ENCODE measurements at places on chromosomes 6 and 20.
A peak's percentile ranks its signal among the peaks of the same experiment; 100 is the strongest.

GRCh38 chr6:133965817-133966360, 12.9 kb downstream of the TBPL1 start:
- no peak for DNase-seq

GRCh38 chr6:24874128-24874527, 61.6 kb downstream of the RIPOR2 start:
- DNase-seq = no peak

DNA sequence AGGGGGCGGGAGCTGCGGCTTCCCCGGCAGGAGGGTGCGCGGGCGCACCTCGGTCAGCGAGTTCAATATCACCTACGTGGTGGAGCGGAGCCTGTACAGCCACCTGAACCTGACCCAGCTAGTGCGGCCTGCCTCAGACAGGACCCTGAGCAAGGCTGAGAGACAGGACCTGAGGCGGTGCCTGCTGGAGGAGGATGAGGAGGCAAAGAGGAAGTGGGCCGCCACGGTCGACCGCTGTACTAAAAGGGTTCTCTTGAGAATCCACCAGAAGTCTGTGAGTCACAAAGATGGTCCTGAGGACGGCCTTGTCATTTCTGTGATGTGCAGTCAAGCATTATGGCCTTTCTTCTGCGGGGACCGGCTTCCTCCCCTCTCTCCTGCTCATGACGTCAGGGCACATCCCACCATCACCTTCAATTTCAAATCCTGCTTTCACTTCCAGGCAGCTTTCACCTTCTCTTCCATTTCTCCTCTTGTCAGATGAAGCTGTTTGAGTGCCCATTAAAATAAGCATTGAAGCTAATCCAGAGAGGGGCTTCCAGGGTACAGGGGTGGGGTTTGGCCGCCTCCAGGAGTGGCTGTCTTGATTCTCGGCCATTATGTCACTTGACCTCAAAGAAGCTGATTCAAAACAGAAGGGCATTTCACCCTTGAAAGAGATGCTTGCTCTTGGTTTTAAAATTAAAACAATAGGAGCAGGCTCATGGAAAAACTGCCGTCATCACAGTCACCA, 177.6 kb downstream of the SASH1 start:
- DNase-seq = no peak

DNA sequence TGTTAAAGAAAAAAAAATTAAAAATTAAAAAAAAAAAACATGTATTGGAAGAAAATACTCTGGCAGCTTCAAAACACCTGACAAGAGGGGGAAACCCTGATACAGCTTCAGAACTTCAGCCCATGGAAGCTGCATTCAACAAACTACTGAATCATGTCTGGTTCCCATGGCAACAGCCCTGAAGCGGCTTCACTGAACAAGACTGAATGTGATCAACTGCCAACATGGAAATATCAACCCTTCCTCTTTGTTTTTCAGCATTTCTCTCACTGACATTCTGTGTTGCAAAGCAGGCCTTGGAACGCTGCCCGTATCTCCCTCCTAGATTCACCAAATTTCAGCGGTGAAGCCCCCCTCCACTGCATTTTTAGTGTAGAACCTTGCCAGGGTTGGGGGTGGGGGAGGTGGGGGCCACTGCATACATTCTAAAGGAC, 91.3 kb upstream of the SHLD1 start:
- DNase-seq = peak; percentile 91

DNA sequence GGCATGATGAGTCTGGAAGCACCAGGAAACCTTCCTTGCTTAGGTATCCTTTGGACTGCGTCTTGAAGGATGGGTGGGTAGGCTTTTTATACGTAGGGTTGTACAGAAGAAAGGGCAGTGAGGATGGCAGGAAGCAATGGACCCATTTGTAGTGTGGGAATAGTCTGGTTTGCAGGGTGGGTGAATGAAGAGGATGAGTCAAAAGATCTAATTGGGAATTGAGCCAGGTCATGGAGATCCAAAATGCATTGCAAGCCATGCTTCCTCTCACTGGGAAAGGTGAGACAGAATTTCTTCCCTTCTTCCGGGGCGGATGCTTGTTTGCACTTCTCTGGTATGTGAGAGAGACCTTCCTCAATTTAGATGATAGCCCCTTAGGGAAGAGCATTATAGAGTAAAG, 10.1 kb upstream of the BTBD3 start:
- DNase-seq = no peak

DNA sequence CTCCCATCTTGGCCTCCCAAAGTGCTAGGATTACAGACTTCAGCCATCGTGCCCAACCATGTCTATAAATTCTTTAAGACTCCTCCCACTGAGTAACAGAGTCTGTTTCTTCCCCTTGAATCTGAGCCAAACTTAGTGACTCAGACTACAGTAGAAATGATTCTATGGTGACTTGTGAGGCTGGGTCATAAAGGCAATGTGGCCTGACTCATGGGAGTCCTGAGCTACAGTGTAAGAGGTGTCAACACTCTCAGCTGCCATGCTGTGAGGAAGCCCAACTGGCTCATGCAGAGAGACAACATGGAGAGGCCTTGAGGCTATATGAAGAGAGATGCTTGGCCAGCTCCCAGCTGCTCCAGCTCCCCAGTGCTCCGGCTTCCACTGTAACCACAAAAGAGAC, 5.2 kb upstream of the NRSN2 start:
- DNase-seq = peak; percentile 87

GRCh38 chr20:22810030-22810429, 225.1 kb upstream of the SSTR4 start:
- no peak for DNase-seq

DNA sequence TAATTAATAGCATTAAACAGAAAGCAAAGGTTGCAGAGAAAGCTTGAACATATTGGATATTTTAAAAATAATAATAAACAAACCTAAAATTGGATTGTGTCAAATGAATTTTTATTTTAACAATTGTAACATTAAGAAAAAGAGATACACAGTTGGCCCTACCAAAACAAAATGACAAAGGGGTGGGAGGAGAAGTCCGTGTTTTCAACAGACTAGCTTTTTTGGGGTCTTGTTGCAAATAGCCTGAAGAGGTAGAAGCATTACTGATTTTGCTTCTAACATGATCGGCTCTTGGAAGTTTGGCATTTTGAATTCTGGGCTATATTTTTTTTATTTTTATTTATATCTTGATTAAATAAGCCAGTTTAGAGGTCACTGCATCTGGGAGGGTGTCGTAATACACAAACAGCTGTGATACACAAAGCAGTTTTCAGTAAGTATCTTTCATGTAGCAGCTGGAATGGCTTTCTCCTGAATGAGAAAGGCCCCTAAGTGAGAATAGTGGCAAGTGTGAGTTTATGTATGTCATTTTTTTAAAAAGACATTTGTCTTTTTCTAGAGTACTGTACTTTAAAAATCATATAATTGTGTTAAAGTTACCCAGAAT, 85.5 kb upstream of the ZNF217 start:
- peak; percentile 72 for DNase-seq

DNA sequence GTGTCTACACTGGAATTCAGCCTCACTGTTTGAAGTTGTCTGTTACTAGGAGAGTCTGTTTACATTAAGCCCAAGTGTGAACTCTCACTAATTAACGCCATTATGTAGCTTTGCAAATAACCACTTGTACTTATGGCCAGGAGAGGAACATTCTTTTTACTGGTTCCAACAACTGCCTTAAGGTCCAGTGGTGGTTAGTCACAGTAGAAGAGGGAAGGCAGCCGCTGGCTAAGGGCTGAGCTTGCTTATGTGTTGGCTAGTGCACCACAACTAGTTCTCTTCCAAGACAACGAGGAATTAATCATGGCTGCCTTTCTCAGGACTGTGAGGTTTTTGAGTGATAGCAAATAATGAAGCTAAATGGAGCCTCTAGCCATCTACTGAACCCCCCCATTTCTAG, 14.9 kb upstream of the SLC22A23 start:
- no peak for DNase-seq

- peak; percentile 4 for DNase-seq
Observed at GRCh38 chr6:126773112-126773805, 345.2 kb upstream of the RSPO3 start.

DNA sequence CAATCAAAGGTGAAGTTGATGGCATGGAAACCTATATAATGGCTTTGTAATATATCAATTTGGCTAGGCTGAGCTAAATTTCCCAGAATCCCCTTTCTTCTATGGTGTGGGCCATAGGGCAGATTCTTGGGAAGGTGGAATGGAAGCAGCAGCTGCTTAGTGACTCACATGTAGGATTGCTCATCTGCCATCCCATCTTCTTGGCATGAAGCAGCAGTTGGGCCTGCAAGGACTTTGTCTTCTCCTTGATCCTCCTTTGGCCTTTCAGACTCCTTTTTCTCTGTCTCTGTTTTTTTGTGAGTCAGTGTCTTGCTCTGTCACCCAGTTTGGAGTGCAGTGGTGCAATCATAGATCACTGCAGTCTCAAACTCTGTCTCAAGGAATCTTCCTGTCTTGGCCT, 52.6 kb upstream of the CEP162 start:
- DNase-seq = no peak

- DNase-seq = no peak
Observed at GRCh38 chr6:36130667-36131510, 576 bp downstream of the MAPK13 start.

DNA sequence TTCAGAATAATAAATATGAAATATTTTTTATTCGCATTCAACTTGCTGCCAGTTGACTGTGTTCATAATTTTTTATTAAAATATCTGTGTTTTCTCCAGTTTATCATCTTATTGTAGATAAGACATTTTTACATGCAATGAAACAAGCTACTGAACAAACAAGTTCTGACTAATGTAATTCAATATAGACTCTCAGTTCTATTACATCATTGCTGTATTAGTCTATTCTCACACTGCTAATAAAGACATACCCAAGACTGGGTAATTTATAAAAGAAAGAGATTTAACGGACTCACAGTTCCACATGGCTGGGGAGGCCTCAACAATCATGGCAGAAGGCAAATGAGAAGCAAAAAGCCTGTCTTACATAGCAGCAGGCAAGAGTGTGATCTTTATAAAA, 1357.7 kb upstream of the CITED2 start:
- no peak for DNase-seq

DNA sequence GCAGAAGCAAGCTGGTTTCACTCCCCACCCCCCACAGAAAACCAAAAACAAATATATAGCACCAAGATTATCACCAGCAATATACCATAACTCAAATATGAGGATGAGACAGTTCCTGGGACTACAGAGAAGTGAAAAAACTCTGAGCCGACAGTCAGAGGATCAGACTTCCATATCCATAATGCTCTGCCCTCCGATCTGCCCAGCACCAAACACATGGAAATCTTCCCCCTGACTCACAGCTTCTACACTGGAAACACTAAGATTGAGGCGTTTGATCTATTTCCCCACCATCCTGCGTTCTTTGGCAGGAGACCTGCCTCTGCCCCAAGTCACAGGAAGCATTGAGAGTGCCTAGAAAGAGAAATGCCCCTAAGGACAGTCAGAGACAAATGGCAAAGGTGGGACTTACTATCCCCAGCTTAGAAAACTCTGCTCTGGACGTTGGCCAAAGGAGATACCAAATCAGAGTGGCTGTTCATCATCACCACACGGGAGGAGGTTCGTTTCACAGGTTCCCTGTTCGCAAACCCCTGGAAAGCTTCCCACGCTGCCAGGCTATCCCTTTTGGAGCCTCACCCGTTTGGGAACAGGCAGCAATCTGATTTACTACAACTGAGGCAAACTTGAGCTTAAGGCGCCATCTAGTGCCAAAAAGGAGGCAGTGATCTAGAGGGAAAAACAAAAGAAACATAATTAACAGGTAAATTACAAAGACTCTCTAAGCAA, 48.7 kb upstream of the SRSF6 start:
- DNase-seq = peak; percentile 17

DNA sequence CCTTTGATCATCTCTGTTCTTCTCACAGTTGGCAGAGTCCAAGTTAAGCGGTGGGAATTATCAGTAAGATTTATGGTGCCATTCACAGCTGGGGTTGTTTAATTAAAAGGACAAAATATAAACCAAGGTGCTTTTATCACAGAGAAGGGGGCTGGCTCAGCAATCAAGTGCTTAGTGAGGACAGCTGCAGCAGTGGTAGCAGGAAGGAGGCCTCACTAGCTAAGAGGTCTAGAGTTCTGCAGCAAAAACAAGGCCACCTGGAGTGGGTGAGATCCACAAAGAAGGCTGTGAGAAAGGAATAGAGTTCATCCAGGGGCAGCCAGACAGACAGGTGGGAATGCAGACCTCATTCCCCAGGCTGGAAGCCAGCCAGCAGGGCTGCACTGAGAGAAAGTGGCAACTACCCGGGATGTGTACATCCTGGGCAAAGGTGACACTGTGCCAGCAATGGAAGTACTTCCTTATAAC, 37.1 kb downstream of the PIGU start:
- DNase-seq = no peak

DNA sequence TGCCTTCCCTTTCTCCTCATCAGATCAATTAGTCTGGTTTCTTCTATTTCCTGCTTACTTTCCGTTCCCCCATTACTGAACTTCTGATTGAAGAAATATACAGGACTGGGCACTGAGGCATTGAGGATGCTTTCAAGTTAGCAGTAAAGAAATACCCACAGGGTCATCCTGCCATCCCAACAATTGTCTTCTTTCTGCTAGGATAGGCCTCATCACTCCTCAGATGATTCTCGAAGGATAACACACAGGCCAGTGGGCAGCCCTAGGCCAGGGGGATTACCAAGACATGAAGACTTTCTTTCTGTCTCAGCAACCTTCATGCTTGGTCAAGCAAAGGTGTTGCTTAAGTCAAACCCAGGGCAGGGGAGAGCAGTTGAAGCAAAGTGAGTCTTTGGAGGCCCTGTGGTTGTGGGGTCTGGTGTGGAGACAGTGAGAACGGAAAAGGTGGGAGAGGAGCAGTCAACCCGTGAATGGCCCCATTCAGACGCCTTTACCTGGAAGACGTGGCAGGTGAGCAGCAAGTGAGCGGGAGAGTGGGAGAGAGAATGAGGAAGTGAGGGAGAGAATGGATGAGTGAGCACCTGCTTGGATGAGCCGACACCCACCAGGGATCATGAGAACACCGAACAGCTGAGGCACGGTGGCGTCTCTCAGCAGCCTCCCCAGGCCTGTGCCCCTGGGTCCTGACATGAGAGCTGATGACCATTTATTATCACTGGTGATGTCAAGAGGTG, 462.9 kb downstream of the PREX1 start:
- DNase-seq = no peak

GRCh38 chr20:13777171-13777601, 7.5 kb downstream of the ESF1 start:
- DNase-seq = peak; percentile 39

DNA sequence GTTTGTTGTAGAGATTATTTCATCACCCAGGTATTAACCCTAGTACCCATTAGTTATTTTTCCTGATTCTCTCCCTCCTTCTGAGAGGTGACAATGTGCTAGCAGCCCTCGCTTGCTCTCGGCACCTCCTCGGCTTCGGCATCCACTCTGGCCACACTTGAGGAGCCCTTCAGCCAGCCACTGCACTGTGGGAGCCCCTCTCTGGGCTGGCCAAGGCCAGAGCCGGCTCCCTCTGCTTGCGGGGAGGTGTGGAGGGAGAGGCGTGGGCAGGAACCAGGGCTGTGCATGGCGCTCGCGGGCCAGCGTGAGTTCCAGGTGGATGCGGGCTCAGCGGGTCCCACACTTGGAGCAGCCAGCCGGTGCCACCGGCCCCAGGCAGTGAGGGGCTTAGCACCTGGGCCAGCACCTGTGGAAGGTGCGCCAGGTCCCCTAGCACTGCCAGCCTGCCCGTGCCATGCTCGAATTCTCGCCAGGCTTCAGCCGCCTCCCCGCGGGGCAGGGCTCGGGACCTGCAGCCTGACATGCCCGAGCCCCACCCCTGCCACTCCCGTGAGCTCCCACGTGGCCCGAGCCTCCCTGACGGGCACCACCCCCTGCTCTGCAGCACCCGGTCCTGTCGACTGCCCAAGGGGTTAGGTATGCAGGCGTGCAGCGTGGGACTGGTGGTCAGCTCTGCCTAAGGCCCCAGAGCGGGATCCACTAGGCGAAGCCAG, 221.9 kb downstream of the WDR27 start:
- no peak for DNase-seq

Data from fibroblast of lung (primary cell).